ENCODE measurements at places on chromosomes 2 and 18.

DNA sequence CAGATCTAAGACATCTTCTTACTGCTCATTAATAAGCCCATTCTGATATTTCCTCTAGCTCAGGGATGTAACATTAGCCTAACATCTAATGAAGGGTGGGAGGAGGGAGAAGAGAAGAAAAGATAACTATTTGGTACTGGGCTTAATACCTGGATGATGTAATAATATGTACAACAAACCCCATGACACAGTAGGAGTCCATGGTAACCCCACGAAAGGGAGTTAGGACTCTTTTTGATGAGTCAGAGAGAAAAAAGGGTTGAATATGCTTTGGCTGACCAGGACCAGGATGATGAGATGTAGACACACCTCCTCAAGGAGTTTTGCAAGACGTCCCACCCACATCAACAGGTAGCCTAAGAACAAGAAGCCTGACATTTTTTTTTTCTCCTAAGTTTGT is 34.4 kb upstream of the DLX2 start:
- no peak for DNase-seq

GRCh38 chr2:6308986-6309385 is 556.7 kb downstream of the CMPK2 start:
- DNase-seq, result no peak

DNA sequence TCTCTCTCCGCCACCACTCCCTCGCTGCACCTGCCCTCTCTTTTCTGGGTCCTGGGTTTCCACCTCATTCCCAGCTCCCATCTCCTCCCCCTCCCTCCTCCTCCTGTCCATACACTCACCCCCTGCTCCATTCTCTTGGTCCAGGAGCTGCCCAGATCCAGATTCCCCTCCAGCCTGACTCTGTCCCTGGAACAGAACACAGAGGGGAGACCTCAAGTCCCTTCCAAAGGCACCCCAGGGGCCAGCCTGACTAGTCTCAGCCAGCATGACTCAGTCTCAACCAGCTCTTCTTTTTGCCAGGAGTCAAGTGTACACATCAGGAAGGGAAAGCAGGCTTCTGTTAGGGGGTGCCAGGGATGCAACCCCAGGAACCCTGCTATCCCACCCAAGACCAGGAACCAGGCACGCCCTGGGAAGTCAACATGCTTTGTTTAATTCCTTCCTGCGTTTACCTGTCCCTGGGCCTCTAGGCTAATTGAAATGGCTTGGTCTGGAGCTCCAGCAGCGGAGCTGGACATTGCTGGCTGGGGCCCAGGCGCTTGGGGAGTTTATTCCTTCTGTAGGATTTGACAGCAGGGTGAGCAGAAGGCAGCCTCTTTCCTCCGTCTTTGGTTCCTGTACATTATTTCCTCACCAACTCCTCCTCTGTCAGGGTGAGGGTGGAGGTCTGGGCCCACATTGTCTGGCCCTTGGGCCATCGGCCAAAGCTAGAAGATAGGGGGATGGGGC is 28.4 kb upstream of the SELENOI start:
- no peak for DNase-seq

DNA sequence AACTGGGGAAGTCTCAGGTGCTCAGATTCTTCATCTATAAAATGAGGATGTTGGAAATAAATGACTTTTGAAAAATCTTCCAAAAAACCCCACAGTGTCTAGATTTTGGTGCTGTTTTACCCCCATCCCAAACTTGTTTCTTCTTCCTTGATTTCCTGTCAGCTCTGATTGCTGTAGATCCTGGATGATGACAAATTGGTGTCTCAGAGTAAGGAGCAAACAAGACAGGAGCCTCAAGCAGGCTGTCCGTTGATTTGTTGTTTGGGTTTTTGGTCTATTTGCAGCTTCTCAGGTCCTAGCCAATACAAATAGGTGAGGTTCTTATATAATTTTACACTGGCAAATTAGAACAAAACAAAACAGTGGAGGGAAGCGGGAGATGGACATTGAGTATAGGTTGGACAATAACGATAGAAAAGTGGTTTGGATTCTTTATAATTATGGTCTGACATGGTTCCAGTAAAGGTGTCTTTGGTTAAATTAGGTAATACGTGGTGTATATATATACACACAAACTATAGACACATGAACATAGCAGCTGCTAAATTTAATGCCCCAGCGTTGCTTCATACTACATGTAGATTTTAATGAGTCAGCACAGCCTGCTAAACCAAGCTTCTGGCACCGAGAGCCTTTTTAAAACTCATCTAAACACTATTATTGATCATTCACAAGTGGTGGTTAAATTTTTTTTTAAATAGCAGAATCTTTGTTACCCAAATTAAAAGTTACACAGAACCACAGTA is 142.5 kb downstream of the FMNL2 start:
- DNase-seq, result no peak

- no peak for DNase-seq
These were observed 56.1 kb downstream of the MCFD2 start for GRCh38 chr2:46859482-46859881.

GRCh38 chr2:235558572-235558971 is 64.7 kb downstream of the AGAP1 start:
- no peak for DNase-seq

DNA sequence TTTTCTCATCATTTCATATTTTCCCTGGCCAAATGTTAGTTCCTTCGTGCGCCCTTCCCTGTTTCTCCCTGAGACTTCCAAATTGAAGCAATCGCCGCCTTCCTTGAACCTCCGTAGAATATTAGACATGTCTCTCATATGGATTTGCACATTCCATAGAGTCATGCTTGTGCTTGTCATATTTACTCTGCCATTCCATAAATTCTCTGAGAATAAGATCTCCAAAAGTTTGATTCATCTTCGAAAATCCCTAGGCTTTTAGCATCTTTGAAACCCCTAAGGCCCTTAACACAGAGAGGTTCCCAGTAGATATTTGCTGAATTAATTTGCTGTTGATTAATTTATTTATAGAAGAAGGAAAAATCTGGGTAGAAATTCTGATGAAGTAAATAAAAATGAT is 202.2 kb upstream of the PIK3C3 start:
- DNase-seq, result no peak

DNA sequence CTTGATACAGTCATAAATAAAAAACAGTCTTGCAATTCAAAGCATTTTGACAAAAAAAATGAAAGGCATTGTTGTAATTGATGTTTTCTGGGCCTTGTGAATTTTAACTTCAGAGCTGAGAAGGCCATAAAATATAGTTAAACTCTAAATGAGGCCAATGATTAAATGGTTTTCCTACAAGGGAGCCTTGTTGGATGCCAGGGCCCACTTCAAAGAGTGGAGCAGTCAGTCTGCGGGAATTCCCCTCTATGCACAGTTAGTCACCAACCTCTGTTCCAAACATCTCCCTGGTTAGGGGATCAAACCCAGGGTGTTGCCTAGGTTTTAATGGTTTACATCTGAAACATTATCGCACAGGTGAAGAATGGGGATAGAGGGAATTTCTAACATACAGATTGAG is 143.4 kb downstream of the NCKAP5 start:
- DNase-seq, result no peak

GRCh38 chr2:235779444-235779896 is 285.6 kb downstream of the AGAP1 start:
- DNase-seq, result peak; percentile 17

DNA sequence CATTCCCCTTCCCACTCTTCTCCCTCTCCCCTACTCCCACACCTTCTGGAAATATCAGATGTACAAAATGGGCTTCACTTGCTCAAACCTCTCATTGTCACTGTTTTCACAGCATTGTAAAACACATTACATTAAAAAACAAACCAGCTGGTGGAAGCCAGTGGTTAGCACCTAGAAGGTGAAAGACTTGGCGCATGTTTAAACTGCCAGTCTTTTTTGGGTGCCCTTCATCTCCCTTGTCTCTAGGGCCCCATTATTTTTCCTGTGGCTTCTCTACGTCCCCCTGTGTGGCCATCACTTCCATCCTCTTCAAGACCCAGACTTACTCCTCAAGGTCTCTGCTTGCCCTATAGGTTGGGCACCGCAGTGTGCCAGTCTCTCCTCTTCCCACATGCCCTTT is 34.9 kb downstream of the MGAT5 start:
- DNase-seq, result no peak

DNA sequence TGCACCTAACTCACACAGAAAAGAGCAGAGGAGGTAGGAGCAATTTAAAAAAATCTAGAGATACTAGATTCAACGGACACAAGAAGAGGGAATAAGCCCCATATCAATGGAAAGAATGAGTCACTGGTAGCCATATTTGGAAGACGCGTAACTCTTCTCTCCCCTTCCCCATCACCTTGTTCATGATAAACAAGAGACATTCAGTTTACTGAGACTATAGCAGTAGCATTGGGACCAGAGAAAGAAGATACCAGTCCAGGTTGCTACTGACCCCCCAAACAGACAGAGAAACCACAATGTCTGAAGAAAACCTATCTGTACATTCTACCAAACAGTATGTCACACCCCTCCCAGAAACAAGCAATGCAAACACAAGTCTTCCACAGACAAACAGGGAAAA is 81.1 kb downstream of the SLC66A3 start:
- no peak for DNase-seq

DNA sequence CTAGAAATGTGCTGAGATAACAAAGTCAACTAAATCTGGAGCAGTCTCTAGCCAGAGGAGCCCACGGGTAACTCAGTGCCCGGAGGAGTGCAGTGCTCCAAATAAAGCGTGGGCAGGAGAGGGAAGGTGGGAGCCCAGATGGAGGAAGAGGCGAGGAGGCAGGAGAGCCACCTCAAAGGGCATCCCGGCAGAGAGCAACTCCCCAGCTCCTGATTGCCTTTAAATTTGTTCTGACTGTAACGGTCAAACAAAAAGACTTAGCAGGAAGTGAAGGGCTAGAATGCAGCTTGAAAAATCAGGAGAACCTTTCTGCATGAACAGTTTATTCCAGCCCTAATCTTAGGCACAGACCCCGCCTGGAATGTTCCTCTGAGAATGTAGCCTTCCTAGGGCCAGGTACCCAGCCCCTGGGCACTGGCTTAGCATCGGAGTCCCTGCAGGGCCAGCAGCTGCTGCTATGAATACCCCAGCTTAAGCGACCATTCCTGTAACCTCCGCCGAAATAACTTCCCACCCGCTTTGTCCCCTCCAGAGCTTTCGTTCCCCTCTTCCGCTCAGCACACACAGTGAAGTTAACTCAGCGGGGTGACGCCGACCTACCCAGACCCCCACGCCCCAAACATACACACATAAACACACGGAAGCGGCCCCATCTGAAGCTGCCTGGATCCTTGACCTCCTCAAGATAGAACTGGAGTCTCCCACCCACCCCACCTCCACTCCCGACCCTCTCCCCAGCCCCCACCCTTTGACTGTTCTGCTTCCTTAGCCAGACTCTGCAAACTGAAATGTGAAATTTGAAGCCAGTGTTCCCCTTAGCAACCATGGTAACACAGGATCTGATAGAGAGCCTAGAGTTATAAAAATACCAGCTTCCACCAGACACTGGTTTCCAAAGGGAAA is 123.2 kb downstream of the SMAD7 start:
- DNase-seq, result no peak

DNA sequence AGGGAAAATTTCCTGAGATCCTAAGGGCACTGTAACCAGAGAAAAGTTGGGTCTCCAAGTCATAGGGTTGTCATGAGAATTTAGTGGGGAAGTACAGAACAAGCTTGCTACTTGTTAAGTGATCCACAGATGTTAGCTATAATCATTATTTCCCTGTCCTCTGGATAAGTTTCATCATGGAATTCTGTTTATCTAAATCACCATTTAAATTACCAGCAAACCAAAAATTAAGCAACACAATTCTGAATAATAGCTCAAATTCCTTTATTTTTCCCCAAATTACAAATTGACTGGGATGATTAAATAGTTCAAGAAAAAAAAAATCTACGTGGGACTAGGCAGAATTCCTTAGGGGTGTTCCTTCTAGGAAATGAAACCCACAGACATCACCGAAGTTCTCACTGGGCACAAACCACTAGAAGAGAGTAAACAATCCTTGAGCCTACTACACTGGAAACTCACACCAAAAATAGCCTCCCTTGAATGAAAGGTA is 159.5 kb downstream of the COL6A3 start:
- no peak for DNase-seq

DNA sequence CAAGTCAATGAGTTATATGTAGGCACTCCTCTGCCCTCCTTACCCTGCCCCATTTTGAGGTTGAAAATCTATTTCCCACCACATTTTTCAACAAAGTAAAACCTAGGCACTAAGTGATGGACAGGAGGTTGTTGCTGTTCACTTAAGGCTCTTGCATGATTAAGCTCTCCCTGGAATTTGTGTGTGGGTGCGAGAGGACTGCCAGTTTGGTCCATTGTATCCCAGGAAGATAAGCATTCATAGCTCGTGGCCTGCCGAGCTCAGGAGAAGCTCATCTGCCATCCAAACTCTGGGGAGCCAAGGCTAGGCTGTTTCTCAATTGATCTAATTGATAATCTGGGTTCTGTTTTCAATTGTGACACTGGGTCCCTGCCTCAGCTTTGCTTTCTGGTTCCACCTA is 4.7 kb upstream of the MAP4K4 start:
- no peak for DNase-seq

DNA sequence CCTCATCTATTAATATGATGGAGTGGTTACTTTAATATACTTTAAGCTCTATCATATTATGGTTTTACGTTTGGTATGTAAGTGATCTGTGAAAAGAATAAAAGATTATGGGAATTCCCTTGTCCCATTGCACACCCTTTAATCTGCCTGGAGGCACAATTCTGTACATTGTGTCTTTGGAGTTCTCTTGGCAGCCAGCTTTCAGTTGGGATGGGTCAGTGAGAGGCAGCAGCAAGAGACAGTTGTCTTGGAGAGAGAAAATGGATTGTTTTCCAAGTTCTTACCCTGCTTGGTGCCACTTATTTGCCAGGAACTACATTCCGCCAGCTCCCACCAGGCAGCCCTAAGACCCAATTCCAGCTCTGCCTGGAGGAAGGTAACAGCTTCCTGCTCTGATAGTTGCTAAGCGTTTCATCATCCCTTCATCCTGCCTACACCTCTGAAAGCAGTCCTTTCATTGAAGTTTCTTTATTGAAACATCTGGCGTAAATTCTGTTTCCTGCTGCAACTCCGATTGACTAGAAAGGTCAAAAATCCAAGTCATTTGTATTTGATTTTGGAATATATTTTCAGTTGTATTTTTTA is 365.2 kb downstream of the AKAIN1 start:
- DNase-seq, result no peak

DNA sequence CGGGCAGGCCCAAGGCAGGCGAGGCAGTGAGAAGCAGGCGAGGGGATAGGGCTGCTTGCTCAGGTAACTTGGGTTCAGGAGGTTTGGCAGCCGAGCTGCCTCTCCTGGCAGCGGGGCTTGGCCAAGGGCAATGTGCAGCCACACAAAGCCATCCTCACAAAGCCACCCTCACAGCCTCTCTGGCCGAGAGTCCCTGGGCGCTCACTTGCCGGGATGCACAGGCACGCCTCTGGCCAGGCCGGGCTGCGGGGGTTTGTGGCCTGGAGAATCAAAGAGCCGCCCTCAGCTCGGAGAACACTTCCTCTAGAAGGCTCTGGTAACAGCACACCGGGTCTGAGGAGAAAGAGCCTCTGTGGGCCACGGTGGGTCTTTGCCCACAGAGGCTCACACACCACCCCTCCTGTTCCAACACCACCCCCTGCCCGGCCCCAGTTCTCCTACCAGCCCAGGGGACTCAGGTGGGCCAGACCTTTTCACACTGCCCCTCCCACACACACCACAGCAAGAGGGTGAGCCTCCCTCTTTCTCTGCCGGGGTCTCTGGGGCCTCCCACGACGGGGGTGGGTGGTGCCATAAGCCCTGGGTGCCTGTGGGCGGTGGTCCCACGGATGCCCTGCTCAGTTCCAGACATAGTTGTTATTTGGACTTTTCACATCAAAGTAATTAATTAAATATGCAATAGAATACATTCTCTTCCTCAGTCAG is 186.9 kb downstream of the ZFP36L2 start:
- no peak for DNase-seq

- DNase-seq, result no peak
These were observed 7.1 kb downstream of the DSG1 start for GRCh38 chr18:31325051-31325450.

Data from GDM1 (cell line).